ENCODE measurements at places on chromosomes 2 and 18. TPM values are rescaled to one million over a fixed set of nuclear protein-coding genes. Genes with fewer than 3 reads are reported as not detected.
A peak's percentile ranks its signal among the peaks of the same experiment; 100 is the strongest.

Gene MAPK4
- polyA plus RNA-seq = 1.5 TPM

Gene CDH19
- polyA plus RNA-seq = 0.35 TPM

Gene IGFBP2
- polyA plus RNA-seq = 107 TPM

Gene RUFY4
- polyA plus RNA-seq = 0.41 TPM

Gene SALL3
- polyA plus RNA-seq = not detected

Gene POTEI
- polyA plus RNA-seq = 0.93 TPM

Gene SS18
- 89.0 TPM for polyA plus RNA-seq

DNA sequence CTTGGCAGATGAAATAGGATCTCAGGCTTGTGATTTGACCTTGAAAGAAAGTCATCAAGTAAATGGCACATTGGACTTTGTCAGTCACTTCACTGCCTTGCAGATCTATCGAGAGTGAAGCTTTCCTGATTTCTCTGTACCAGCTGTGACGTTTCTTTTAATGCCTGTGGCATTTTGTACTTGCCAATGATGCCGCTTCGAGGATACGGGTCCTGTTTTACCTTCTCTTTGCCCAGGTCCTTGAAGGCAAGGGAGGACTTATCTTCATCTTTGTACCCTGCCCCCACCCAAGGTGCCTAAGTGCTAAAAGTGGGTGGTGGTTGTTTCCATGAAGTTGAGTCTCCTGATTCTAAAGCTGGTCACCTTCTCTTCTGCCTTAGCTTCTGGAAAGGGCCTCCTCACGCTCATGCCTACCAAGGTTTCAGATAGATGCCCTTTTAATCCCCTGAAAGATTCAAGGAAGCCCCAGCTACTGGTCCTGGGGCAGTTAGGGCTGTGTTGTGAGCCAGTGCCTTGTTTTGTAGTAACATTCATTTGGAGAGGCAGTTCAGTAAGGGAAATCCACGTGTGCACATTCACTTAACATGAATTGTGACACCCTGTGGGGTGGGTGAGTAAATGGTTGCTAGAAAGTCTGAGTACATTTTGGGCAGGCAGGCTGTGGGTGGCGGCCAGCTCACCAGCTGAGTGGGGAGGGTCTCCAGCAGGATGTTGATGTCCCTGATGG is 6.1 kb downstream of the LBH start:
- DNase-seq = peak; percentile 27

DNA sequence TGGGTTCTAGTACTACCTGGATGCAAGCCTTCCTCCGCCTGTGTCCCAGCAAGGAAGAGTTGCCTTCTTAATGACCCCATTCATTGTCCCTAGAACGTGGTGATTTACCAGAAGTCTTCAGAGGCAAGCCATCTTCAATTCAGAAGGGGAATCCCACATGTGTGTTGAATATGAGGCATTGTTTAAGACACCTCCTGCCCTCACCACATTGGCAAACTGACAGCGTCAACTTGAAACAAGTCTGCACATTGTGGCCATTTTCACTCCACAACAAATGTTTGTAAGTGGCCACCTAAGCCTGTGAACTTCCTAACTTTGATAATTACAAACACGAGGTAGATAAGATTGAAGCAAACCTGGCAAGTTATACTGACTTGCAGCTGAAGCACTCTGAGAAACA is 83.7 kb downstream of the TCF7L1 start:
- no peak for DNase-seq

GRCh38 chr2:21117688-21118087 is 6.1 kb upstream of the TDRD15 start:
- DNase-seq = no peak

GRCh38 chr2:141692829-141693228 is 438.0 kb downstream of the LRP1B start:
- DNase-seq = no peak

- no peak for DNase-seq
Measured at GRCh38 chr18:55247032-55247431, 287.8 kb upstream of the CCDC68 start.

DNA sequence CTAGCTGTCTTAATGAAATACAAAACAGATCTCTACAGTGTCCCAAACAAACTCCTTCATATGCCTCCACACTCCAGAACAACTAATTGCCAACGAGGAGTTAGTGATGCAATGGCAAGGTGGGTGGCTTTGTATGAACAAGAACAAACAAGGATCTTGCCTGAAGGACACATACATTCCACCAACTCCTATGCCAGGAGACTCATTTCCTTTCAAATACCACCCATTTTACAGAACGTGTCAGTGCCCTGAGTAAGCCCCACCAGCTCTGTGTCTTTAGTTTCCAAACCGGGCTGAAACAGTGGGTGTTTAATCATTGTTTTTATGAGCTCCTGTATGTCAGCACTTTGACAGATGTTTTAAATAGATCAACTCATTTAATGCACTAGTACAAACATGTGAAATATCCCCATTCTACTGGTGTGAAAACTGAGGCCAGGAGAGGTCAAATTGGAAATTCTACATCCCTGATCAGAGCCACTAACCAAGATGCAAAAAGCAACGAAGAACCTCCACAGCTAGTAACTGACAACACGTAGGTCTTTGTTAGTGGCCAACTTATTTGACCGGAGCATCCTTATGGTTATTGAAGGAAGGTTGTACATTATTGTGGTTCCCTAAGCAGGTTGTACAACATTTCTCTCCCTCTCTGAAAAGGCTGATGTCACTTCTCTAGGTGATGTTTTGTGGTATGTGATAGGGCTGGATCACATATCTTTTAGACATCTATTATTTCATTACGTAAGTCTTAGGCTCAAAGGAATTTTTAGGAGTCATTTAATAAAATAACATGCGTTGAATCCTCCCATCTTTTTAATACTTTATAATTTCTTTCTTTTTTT is 534.9 kb upstream of the TNP1 start:
- no peak for DNase-seq

DNA sequence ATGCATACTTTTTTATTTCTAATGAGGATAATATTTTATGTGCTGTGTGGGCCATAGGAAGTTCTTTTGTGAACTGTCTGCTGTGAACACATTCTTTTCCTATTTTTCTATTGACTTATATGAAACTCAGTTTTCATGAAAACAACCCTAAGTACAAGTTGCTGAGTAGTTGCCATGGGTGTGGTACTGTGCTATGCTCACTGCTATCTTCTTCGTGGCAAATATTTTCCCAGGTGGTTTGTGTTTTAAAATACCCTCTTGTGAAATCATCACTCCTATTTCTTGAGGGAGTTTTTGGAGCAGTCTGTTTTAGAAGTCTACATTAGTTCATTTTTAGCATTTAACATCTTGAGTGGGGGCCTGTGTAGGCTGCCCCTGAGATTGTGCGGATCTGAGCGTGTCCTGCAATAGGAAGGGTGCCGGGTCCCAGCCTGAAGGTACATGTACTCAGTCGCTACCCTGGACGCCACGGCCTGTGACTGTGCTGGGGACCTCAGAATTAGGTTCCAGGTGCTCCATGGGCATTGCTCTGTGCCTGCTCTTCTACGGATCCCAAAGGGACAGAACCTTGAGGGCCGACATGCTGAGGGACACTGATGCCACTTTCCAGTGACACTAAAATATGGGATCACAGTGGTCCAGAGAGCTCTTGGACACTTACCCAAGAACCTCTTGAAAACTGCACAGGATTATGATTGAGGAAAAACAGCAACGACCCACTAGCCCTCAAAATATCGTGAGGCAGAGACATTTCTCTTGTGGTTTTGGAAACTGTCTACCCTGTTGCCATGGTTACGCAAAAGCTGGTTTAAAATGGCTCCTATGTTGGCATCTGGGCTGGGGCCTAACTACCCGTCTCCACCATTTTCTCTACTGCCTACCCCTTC is 480.4 kb downstream of the TGIF1 start:
- no peak for DNase-seq

DNA sequence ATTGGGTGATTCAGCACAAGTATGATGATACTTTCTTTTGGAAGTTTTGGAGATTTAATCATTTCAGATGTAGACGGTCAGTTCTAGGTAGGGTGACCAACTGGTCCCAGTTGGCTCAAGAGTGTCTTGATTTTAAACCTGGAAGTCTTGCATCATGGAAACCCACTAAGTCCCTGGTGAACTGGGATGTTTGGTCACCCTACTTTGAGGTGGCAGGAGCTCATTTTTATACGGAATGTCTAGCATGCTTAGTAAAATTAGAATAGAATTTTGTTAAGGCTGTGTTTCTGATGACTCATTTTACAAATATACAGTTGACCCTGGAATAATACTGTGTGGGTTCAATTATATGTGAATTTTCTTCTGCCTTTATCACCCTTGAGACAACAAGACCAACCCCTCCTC is 61.5 kb upstream of the DOCK10 start:
- DNase-seq = no peak

GRCh38 chr2:1572638-1573037 is 159.4 kb downstream of the TPO start:
- DNase-seq = no peak

GRCh38 chr2:178110681-178111080 is 1.6 kb upstream of the RBM45 start:
- DNase-seq = no peak

DNA sequence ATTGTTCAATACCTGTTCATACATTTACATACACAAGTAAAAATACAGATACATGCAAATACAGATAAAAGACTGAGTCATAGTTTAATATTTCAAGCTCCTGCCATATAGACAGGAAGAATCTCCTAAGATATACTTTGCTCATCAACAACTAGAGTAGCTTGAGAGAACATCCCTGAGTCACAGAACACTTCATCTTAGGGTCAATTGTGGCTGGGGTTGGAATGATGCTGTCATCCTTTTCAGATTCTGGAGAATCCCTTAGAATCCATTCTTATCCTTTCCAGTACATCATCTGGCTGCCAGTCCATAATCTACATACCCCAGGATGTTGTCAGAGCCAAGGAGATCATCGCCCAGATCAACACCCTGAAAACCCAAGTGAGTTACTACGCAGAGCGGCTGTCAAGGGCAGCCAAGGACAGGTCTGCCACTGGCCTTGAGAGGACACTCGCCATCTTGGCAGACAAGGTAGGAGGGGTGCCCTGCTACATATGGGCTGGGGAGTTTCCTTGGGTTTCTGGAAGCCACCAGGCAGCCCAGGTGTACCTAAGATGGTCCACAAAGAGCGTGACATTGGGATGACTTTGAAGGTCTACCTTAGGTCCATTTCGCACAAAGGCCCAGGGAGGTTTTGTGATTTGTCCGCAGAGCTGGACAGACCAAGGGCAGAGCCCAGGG is 55.7 kb downstream of the COA5 start:
- DNase-seq = no peak

GRCh38 chr2:126808929-126809328 is 89.8 kb upstream of the TEX51 start:
- DNase-seq = no peak

DNA sequence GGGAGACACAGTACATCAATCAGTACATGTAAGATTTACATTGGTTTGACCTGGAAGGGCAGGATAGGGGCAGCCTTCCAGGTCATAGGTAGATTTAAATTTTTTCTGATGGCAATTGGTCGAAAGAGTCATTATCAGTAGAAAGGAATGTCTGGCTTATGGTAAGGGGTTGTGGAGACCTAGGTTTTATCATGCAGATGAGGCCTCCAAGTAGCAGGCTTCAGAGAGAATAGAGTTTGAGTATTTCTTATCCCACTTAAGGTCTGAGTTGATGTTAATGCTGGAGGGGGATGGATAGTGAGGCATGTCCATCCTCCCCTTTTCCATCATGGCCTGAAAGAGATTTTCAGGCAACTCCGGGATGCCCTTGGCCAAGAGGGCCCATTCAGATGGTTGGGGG is 60.7 kb downstream of the SPTBN1 start:
- no peak for DNase-seq

GRCh38 chr2:239993291-239993690 is 31.9 kb downstream of the NDUFA10 start:
- DNase-seq = no peak
